ENCODE measurements at places on chromosomes 12 and 14.

- DNase-seq = peak; percentile 15
These were observed 3.0 kb downstream of the GAS2L3 start for GRCh38 chr12:100576331-100577036.

- no peak for DNase-seq
These were observed 115.9 kb downstream of the SLC25A21 start for GRCh38 chr14:37056473-37056872.

- peak; percentile 61 for DNase-seq
These were observed 100.7 kb downstream of the LRRK2 start for GRCh38 chr12:40325349-40325960.

- no peak for DNase-seq
These were observed 25.0 kb downstream of the IFT81 start for GRCh38 chr12:110149086-110149660.

DNA sequence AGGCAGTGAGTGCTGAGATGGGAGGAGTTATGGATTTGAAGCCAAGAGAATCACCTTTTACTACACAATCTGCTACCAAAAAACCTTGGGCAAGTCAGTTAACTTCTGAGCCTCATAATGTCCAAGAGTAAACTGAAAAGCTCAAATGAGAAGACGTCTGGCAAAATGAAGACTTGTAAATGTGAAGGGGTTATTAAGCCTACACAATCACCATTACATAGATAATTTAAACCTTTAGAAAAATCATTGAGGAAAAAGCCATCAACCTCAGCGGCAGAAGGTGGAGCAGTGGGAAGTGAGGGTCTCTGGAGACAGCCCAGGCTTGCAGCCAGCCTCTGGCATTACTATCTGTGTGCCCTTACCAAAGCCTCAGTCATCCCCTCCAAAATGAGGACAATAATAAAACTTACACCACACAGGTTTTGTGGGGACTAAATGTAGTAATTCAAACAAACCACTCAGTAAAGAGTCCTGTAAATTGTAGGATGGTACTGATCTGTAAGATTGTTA is 50.5 kb upstream of the CCDC175 start:
- DNase-seq = no peak

DNA sequence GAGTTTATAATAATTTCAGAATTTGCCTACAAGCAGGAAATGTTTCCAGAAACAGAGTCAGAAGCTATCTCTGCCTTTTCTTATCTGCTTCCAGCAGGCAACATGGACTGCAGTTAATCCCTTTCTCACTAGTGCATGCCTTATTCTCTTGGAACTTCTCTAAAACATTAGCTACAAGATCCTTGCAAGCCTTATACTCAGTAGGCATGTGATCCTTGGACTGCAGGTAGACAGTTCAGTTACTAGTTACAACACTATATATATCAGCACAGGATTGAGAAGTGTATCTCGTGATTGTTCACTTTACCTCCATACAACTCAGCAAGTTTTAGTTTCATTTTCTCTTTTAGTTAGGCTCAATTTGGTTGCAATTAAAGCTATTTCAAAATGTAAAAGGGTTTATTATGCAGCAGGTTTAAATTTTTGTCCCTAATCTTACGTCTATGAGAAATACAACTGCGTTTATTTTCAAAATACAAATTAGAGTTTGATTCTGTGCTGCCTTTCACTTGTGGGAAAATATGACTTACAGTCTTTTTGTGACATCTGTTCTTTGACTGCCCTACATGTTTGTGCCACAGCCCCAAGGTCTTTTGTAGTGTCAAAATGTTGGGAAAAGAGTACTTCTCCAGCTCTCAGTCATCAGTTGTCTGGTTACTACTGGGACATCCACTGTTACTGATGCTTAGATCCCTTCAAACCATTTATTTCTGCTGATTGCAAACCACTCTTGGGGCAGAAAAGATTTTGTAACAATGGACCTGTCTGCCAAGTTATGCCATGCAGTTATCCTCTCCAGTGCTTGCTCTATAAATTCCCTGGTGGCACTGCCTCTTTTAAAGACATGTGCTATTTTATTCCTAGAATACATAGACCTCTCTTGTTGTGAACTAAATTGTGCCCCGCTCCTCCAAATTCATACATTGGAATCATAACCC is 709.0 kb upstream of the FOXG1 start:
- DNase-seq = no peak

DNA sequence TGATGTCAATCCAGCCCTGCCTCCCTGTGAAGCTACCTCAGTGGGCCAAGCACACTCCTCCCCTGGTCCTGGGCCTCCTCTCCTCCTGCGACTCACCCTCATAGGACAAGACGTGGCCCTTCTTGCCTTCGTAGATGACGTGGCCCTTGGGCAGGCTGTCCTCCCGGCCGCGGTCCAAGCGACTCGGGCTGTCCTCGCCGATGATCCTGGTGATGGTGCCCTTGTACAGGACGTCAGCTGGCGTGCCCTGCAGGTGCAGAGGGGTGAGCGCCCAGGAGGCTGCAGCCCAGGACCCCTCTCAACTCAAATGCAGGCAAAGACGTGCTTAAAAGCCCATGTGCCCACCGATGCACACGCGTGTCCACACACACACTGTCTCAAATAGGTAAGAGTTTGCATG is 55.6 kb downstream of the RFLNA start:
- DNase-seq = no peak

GRCh38 chr14:51607711-51608110 is 44.0 kb upstream of the FRMD6 start:
- no peak for DNase-seq

DNA sequence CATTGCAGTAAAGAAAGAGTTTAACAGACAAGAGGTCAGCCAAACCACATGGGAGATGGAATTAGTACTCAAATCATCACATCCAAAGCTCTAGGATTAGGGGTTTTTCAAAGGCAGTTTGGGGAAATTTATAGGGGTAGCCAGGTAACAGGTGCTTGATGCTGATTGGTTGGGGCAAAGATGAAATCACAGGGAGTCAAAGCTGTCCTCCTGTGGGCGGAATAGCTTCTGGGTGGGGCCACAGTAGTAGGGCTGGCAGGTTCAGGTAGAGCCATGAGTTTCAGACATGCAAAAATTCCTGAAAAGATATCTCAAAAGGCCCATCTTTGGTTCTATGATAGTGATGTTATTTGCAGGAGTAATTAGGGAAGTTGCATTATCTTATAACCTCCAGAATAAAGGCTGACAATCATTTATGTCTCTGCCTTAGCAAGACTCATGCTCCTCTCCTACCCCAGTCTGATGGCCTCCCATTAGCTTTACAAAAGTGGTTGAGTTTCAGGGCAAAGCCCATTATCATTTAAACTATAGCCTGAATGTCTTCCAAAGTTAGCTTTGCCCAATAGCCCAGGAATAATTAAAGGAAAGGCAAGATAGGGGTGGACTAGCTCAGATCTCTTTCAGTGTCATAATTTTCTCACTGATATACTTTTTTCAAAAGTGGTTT is 42.1 kb upstream of the CNTN1 start:
- no peak for DNase-seq

- no peak for DNase-seq
These were observed 47.4 kb downstream of the IFNG-AS1 start for GRCh38 chr12:68036642-68037041.

- DNase-seq = peak; percentile 29
These were observed 2.0 kb downstream of the SIX1 start for GRCh38 chr14:60647081-60647836.
